ENCODE measurements at places on chromosomes 12 and 14.

GRCh38 chr12:46384451-46385309 is 12.1 kb upstream of the SLC38A2 start:
- no peak for DNase-seq

DNA sequence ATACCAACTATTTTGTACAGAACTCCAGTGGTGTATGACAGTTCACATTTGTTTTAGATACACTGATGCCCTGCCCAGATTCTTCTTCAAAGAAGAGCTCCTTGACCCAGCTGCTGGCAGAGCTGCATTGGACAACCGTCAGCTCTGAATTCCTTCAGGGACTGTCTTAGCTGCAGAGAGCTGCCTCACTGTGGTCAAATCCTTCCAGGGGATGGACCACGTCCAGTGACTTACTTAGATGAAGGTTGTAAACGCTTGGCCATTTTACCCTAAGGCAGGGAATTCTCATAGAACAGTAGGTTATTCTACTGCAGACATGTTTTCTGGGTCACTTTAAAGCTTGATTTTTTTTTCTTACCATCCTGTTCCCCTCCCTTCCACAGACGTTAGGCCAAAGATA is 905.0 kb upstream of the ATXN7L3B start:
- DNase-seq, result no peak

GRCh38 chr14:104389326-104390220 is 190.0 kb upstream of the C14orf180 start:
- no peak for DNase-seq

GRCh38 chr12:85633491-85633890 is 202.7 kb downstream of the RASSF9 start:
- no peak for DNase-seq

GRCh38 chr12:31312431-31312830 is 13.5 kb downstream of the SINHCAF start:
- DNase-seq, result no peak

DNA sequence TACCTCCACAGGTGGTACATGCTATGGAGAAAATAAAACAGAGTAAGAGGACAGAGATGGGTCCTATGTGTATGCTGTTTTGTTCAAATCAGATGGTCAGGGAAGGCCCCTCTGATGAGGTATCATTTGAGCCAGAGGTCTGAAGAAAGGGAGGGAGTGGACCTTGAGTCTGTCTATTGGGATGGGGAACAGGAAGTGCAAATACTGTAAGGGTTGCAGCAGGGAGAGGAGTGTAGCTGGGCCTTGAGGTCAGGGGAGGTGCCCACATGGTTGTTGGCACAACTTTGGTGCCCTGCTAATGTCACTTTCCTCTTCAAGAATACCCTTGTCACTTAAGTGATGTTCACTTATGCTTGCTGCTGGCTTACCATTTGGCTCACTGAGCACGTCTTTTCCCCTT is 83.3 kb downstream of the PRKCH start:
- DNase-seq, result no peak

- DNase-seq, result no peak
Measured at GRCh38 chr12:41777064-41777790, 367.4 kb downstream of the GXYLT1 start.

GRCh38 chr12:23659131-23659530 is 290.3 kb downstream of the SOX5 start:
- DNase-seq, result no peak

DNA sequence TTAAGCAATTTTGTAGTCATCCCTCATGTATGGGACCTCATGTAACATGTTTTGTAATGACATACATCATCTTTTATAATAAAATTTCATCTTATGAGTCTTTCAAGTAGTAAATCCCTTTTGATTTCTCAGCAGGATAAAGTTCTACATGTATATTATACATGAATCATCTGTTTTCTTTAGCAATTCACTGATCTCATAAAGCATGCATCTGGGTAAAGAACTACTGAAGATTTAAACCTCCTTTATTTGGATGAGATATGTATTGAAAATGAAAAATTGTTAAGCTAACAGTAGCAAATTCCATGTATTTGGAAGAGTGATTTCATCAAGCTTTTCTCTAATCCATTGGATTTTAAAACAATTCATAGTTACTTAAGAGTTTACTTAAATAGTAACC is 126.9 kb downstream of the KITLG start:
- no peak for DNase-seq

GRCh38 chr12:104695453-104696148 is 238.9 kb downstream of the CHST11 start:
- no peak for DNase-seq

- DNase-seq, result no peak
Measured at GRCh38 chr12:109630815-109631214, 57.2 kb downstream of the MVK start.

- no peak for DNase-seq
Measured at GRCh38 chr12:122515275-122515674, 11.5 kb downstream of the RSRC2 start.

GRCh38 chr12:82593901-82594396 is 92.8 kb upstream of the TMTC2 start:
- DNase-seq, result no peak

DNA sequence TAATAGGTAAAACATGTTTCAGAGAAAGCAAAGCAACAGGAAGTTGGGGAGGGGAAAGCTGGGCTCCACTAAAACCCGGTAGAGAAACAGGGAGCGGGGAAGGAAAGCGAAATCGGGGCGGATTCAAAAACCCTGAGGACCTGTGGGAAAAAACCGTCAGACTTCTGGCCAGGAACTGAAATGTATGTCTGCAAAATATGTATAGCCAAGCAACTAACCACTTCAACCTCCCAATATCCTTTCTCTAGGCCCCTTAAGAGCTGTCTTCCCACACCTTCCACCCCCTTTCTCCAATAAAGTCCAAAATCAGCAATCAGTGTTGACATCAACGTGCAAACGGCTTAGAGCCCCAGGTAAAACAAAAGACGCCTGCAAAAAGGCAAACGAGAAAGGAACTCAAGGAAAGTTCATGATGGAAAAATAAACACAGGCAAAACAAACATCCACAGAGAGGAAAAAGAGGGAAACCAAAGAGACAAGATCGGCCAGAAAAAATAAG is 32.8 kb downstream of the SIX1 start:
- DNase-seq, result no peak

- no peak for DNase-seq
Measured at GRCh38 chr12:68631227-68631626, 20.5 kb downstream of the RAP1B start.

DNA sequence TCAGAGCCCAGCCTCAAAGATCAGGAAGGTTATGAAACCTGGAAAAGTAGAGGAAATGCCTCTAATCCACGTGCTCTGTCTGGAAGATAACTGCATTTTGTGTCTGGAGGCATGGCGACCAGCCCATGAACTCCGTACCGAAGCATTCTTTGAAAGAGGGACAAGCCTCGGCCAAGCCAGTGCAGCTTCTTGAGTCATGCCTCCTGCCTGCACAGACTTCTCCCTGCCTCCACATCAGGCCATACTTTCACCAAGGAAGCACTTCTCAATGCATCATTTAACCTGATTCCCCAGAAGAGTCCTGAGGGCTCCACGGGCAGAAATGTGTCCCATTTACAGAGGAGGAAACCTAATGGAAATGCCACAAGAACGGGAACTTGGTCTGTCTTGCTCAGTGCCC is 3.4 kb downstream of the ACTN1 start:
- DNase-seq, result no peak

DNA sequence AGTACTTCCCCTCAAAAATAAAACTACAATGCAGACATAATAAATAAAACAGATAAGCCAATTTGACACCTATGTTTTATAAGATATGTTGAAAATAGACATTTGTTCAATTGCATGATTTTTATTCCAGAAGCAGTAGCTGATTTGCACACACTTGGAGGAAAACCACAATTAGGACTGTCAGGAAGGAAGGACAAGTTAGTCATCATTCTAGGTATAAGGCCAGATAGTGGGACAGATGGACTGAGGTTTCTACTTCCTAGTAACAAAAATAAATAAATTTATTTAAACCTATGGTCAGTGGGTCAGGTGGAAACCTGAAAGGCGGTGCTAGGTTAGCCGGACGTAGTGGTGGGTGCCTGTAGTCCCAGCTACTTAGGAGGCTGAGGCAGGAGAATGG is 141.8 kb upstream of the RASSF8 start:
- no peak for DNase-seq

All from globus pallidus (tissue), 1 donor.